Renal cortical epithelial cell (primary cell): ENCODE measurements at places on chromosomes 11 and 22. TPM values are rescaled to one million over a fixed set of nuclear protein-coding genes. Genes with fewer than 3 reads are reported as not detected.

GRCh38 chr11:88355887-88356286 is 18.4 kb upstream of the CTSC start:
- DNase-seq: no peak

GRCh38 chr22:37726241-37726887 is 29.5 kb downstream of the TRIOBP start:
- peak; percentile 23 for DNase-seq

GRCh38 chr22:17675584-17675983 is 37.0 kb downstream of the BCL2L13 start:
- DNase-seq: no peak

- peak; percentile 18 for DNase-seq
Observed at GRCh38 chr11:65424205-65425104, 1.9 kb downstream of the NEAT1 start.

DNA sequence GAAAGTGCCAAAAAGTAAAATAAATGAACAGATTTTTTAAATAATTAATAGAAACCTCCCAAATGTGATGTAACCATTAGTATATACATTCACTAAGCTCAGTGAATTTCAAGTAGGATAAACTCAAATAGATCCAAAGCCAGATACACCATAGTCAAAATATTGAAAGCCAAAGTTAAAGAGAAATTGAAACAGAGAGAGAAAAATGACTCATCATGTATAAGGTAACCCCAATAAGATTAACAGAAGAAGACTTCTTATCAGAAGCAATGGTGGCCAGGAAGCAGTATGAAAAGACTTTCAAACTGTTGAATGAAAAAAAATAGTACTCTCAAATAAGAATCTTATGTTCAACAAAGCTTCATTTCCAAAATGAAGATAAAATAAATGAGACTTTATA is 70.5 kb downstream of the LUZP2 start:
- DNase-seq: no peak

ALX4 gene
- not detected in 2 replicates for total RNA-seq

DNA sequence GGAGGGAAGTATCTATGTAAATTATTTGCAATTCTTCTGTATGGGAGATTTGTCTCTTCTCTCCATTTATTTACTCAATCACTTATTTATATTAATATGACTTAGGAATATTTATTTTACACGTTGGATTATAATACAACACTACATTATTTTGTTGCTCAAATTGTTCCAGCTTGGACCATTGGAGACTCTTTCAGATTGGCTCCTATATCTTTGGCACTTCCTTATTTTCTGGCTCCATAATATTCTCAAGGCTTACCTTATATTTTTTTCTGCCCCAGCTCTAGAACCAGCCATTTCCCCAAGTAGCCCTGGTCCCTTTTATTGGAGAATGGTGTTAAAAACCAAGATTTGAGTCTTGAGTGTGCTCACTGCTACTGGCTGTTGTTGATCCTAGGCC is 101.9 kb downstream of the LRRC32 start:
- DNase-seq: no peak

CHADL gene
- 0.85 and 0.87 TPM in 2 replicates for total RNA-seq

DNA sequence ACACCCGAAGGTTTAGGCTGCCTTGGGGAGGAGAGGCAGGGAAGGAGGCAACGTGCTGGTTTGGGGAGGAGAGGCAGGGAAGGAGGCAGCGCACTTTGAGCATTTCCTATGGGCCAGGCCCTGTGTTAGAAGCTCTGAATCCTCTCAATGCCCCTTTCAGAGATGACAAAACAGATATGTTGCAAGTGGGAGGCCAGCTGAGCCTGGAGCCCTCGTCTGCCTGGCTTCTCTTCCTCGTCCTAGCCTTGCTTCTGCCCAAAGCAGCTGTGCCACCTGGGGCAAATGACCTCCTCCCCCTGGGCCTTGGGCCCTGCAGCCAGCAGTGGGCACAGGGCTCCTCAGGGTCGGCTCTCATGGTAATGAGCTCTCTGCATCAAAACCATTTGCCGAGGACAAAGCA is 15.3 kb upstream of the LRRC32 start:
- no peak for DNase-seq

- DNase-seq: peak; percentile 90
Observed at GRCh38 chr11:96215110-96215782, 127.7 kb downstream of the MAML2 start.

GRCh38 chr22:30776476-30776875 is 81.8 kb downstream of the OSBP2 start:
- DNase-seq: no peak

- DNase-seq: no peak
Observed at GRCh38 chr11:27786864-27787263, 86.6 kb upstream of the BDNF start.
